ENCODE measurements at places on chromosomes 5 and 9.

- no peak for DNase-seq
Measured at GRCh38 chr5:180103487-180104167, 32.1 kb upstream of the RNF130 start.

- DNase-seq = no peak
Measured at GRCh38 chr5:385321-385720, 57.7 kb upstream of the EXOC3 start.

DNA sequence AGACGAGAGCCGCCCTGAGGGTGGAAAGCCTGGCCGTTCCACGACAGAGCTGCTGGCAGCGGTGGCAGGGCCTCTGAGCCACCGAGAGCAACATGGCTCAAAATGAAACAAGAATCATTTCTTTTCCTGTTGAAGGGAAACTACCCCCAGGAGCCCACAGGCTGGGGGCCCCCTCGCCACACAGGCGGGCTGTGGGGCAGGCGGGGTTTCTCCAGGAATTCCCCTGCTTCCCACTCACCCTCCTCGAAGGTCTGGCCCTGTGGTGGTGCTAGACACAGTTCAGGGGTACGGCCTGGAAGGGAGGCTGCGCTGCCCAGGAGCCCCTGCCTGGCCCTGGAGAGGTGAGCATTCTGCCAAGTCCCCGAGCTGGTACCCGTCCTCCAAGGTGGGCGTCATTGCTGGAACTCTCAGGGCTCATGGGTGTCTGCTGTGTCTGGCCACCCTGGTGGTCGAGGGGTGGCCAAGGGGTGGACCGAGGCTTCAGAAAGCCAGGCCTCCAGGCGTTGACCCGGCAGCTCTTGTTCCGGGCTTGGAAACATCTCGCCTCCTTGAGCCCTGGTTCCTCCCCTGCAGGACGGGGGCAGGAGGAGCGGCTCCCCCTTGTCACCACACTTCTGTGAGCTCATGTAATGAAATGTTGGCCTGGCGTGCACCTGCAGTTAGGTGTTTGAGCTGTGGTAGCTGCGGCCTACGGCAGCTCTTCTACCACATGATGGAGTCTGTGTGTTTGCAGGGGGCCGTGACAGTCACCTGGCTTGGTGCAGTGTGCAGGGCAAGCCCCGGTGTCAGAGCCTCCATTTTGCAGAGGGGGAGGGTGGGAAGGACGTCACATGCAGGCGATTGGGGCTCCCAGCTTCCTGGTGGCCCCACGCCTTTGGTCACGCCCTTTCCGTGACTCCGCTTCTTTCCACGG lies 65.3 kb downstream of the RXRA start:
- no peak for DNase-seq

- DNase-seq = no peak
Measured at GRCh38 chr5:51599587-51599986, 216.3 kb downstream of the ISL1 start.

Measured in bone marrow (tissue), 2 donors.